ENCODE measurements at places on chromosomes 1 and 21.

DNA sequence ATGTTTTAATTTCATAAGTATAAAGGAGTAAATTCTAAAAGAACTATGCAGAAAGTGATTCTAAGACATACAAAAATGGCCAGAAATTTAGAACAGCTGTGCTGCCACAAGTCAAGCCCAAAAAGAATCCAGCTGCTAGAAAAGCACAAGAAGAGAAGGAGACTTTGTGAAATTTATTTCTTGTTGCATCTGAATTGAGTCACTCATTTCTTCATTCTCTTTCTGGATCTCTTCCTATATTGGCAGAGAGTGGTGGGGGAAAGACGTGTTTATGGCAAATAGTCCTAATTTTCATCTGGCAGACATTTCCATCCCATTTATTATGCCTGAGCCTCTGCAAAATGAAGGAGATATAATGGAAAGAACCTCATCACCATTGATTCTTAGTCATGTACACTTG is 139.6 kb upstream of the CTTNBP2NL start:
- no peak for DNase-seq

DNA sequence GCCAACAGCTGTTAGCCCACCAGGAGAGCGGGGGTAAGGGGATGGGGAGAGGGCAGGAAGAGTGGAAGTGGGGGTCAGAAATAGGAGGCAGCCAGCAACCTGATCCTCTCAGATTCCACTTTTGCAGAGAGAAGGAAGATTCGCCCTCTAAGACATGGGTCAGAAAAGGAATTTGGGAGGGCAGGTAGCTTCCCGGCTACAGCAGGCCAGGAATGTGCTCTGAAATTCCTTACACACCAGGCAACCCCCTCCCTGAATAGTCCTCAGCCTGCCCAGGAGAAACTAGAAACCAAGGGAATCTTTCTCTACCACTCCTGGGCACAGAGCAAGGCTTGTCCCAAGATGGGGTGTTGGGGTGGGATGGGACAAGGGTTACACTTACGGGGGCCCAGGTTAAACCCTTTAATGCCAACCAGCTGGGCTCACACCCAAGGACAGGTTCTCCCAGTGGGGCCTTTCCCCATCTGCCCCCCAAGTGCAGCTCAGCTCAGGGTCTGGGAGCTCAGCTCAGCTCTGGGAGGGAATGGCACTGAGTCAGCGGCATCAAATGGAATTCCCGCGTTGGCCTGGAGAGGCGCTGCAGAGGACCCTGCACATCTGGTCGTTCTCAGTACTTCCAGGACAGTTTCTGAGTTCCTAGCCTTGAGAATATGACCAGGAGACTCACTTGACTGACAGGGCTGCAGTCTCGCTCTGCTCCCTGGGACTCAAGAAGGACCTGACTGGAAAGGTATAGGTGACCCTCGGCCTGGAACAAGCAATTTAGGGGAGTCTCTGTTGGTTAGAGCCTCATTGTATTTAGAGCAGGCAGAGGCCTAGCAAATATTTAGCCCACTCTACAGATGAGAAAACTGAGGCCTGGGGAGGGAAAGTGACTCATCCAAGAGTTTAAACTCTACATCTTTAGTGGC is 761 bp downstream of the TNNT2 start:
- DNase-seq = peak; percentile 86

- DNase-seq = no peak
Observed at GRCh38 chr21:43308101-43308814, 118.7 kb downstream of the SIK1 start.

GRCh38 chr1:180939711-180940103 is 27.0 kb downstream of the KIAA1614 start:
- no peak for DNase-seq

- DNase-seq = no peak
Observed at GRCh38 chr1:96465441-96465840, 256.1 kb upstream of the PTBP2 start.

GRCh38 chr1:4670265-4670664 is 15.9 kb downstream of the AJAP1 start:
- DNase-seq = no peak

GRCh38 chr1:205249651-205250050 is 21.9 kb downstream of the TMCC2 start:
- DNase-seq = no peak

DNA sequence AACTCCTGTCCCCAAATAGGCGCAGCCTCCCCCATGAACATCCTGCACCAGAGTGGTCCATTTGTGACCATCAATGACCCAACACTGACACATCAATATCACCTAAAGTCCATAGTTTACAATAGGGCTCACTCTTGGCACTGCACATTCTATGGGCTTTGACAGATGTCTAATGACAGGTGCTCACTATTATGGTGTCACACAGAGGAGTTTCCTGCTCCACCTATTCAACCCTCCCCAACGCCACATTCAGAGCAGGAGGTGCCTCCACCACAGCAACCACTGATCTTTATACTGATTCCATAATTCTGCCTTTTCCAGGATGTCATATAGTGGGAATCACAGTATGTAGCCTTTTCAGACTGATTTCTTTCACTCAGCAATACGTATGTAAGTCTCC is 24.2 kb downstream of the GNG4 start:
- no peak for DNase-seq

GRCh38 chr21:38787461-38788274 is 18.1 kb upstream of the ETS2 start:
- peak; percentile 89 for DNase-seq

- DNase-seq = no peak
Observed at GRCh38 chr21:45322231-45322959, 34.7 kb upstream of the POFUT2 start.

DNA sequence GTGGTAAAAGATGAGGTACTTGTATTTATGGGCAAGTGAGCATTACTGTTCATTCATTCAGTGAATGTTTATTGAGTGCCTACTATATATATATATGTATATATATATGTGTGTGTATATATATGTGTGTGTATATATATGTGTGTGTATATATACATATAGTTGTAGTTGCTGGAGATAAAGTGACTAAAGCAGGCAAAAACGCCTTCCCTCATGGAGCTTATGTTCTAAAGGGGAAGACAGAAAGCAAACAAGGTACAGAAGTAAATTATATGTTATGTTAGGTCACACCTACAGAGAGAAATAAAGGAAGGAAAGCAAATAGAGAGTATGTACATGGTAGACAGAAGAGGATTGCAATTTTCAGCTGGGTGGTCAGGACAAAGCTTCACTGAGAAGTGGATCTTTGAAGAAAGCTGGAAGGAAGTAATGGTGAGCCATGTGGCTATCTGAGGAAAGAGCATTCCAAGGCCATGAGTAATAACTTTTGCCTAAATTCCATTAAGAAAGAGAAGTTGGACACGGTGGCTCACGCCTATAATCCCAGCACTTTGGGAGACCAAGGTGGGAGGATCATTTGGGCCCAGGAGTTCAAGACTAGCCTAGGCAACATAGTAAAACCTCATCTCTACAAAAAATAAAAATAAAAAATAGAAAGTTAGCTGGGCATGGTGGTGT is 33.5 kb upstream of the KLF17 start:
- DNase-seq = peak; percentile 70

Data from kidney glomerular epithelial cell (primary cell).